Pons (tissue), 1 donor: ENCODE measurements at places on chromosomes 4 and X.

- peak; percentile 2 for DNase-seq
Measured at GRCh38 chrX:17374619-17375366, at the start of gene NHS. Gene NHS (plus strand): TSS chrX:17375200. CDS start chrX:17375758, 558 bp downstream.

DNA sequence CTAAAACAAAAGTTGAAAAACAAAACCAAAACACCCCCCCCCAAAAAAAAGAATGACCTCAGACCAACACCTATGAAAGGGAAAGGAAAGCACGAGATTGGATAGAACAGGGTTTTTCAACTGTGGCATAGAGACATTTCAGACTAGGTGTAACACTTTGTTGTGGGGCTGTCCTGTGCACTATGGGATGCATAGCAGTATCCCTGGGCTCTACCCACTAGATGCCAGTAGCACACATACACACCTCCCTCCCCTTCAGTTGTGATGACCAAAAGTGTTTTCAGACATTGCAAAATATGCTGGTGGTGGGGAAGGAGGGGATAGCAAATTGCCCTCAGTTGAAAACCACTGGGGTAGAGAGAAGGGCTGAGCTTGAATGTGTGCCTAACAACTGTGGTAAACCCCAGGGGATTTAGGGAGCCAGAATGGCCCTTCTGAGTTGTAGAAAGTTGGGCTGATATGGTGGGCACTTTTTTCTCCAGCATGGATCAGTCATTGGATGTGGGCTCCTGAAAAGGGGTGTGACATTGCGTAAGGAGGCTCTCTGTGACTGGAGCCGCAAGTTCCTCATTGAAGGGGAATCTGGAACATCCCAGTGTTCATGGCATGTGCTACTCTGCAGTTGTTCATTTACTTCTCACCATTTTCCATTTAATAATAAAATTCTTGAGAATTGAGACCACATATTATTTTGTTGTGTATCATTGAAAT lies 8.8 kb upstream of the GEMIN8 start:
- no peak for DNase-seq

- no peak for DNase-seq
Measured at GRCh38 chrX:151177141-151178027, 1.0 kb downstream of the GPR50 start.

DNA sequence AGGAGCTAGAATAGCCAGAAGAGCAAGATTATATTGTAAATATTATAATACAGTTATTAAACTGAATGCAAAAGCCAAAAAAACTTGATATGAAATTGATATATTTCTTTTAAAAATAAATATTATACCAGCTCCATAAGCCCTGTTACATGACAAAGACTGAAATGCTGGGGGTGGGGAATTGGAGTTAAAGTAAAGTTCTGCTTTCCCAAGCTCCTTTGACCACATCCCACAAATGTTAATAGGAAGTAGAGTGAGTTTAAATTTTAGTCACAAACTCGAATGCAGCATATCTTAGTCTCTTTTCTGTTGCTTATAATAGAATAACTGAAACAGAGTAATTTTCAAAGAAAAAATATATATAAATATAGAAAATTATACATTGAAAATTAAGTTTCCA lies 46.9 kb upstream of the NFKB1 start:
- no peak for DNase-seq

- no peak for DNase-seq
Measured at GRCh38 chr4:168863719-168864647, 146.1 kb downstream of the CBR4 start.

DNA sequence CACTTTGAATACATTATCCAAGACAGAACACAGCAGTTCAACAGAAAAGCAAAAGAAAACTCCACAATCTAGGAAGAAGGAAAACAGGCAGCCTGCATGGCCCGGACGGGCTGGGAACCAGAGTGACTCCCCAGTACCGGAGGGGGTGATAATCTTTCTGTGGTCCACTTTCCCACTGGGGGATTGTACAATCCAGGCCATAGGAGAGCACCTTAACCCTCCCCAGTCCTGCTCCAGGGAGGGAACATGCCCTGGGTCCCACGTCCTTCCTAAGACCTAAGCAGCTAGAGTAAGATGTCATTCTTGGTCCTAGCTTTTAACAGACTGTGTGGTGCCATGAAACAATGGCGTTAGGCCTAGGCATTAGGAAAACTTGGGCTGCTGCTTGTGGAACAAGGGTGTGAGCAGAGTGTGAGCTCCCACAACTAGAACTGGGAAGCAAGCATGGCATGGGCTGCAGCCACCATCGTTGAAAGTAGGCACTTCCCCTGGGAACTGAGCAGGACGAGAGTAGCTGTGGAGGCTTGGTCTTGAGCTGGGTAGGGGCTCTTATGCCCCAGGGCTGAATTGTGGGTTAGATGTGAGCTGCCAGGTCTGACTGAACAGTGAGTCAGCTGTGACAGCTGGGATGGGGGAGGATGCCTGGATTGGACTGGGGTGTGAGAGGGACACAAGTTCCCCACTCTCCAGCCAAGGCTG lies 42.4 kb downstream of the NAT8L start:
- DNase-seq = no peak

DNA sequence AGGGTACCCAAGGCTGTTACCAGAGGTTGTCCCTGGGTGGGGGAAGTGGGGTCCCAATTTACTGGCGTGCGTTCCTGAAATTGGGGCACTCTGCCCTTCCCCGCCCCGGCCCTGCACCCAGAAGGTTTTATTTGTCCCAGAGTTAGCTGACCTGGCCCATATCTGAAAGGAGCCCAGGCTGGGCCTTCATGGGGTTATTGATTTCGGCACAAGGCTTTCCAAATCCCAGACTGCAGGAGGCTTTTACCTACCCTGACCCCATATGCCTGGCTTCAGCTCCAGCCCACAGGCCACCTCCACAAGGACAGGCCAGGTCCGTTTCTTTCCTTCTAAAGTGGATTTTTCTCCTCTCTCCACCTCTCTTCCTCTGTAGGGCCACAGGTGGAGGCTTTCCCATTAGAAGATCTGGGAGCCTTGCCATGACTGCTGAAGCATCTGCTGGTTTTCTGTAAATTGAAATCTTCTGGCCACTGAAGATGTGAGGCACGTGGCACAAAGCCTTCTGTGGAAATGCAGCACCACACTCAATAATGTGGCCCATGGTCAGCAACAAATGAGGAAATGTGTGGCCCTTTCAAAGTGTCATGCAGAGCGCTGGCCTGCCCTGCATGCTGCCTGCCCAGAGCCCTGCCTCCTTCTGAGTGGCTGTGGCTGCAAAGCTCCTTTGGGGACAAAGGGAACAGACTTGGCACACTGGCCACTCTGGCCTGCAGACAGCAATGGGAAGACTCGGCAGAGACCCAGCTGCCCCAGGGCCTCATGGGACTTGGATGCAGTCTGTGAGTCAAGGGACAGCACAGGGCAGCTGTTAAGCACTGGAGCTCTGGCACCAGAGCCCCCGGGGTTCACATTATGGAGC lies 43.1 kb upstream of the MTM1 start:
- peak; percentile 82 for DNase-seq

GRCh38 chr4:5631352-5632065 lies 76.8 kb downstream of the EVC2 start:
- DNase-seq = no peak

- no peak for DNase-seq
Measured at GRCh38 chr4:176464748-176465147, 145.0 kb downstream of the SPCS3 start.

DNA sequence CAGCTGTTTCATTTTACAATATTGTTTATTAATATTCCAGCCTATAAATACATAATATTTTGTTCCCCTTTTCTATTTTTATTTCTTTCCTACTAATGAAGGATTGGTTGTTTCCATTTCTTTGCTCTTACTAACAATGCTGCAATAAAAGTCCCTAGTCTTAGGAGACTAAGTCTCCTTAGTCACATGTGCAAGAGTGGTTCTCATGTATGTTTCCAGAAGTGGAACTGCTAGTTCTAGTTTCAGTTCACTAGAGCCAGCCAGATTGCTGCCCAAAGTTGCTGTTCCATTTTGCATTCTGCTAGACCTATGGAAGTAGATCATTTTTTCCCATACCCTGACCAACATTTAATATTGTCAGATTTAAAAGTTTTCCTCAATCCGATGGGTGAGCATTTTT lies 44.3 kb downstream of the CNGA1 start:
- peak; percentile 67 for DNase-seq

- no peak for DNase-seq
Measured at GRCh38 chr4:68708566-68708965, 38.1 kb upstream of the UGT2B15 start.

- no peak for DNase-seq
Measured at GRCh38 chrX:143017272-143017671, 8.5 kb upstream of the SPANXN4 start.

DNA sequence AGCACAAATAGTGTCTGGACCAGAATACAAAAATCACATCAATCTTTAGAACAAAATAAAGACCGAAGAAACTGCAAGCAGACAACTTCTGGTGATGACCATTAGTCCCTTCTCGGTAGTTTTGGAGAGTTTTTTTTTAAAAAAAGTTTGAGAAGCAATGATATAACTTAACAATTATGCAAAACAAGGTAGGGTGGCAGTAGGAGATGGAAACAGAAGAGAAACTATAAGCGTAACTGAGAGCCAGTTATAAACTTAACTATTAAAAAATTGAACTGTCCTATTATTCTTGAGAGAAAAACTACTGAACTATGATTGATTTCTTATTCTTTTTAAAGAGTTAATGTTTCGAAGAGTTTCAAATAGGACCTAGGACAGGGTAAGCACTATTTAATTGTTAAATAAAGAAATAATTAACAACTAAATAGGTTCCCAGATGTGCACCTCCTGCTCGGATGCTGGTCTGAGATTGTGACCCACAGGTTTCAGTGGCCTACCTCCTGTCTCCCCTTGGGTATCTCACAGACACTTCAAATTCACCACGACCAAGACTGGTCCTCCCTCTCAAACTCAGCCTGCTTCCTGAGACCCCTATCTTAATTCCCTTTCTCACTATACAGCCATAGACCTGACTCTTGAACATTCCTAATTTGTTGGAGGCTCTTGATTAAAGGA lies 81.3 kb downstream of the LEF1 start:
- DNase-seq = no peak
